Effector memory CD4-positive, alpha-beta T cell (primary cell): ENCODE measurements at places on chromosomes 6 and 20.
A peak's percentile ranks its signal among the peaks of the same experiment; 100 is the strongest.

- DNase-seq, result no peak
Observed at GRCh38 chr6:113423956-113424355, 433.2 kb upstream of the MARCKS start.

- DNase-seq, result no peak
Observed at GRCh38 chr6:38504996-38505395, 134.7 kb downstream of the BTBD9 start.

GRCh38 chr6:127844529-127844928 lies 56.3 kb downstream of the THEMIS start:
- no peak for DNase-seq

GRCh38 chr6:36701401-36701991 lies 3.9 kb downstream of the RAB44 start:
- no peak for DNase-seq

- DNase-seq, result no peak
Observed at GRCh38 chr6:111739257-111739696, 133.6 kb upstream of the TRAF3IP2 start.

GRCh38 chr6:68054756-68055155 lies 580.3 kb upstream of the ADGRB3 start:
- DNase-seq, result no peak

- peak; percentile 51 for DNase-seq
Observed at GRCh38 chr6:137389150-137389704, 105.0 kb downstream of the OLIG3 start.

GRCh38 chr6:35911871-35912653 lies 8.8 kb downstream of the SRPK1 start:
- DNase-seq, result no peak

DNA sequence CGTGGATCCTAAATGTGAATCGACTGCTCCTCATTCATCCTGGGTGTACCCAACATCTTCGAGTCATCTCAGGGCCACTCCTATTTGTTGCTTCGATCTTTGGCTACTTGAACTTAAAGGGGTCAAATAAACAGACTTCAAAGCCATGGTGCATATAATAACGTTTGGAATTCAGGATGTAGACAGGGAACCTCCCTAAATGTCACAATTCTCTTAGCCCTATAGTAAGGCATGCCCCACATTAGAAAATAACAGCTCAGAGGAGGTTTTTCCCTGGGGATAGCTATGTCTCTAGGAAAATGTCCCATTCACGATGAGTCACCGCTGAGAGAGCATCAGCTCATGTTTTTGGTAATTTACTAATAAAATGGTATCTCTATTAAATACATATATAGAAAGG lies 54.8 kb upstream of the BMP6 start:
- DNase-seq, result no peak
